Activated CD8-positive, alpha-beta memory T cell treated with anti-CD3 and anti-CD28 coated beads, Interleukin-2, amount 50 U/mL, for 4 hours (primary cell): ENCODE measurements at places on chromosomes 2 and 18.

DNA sequence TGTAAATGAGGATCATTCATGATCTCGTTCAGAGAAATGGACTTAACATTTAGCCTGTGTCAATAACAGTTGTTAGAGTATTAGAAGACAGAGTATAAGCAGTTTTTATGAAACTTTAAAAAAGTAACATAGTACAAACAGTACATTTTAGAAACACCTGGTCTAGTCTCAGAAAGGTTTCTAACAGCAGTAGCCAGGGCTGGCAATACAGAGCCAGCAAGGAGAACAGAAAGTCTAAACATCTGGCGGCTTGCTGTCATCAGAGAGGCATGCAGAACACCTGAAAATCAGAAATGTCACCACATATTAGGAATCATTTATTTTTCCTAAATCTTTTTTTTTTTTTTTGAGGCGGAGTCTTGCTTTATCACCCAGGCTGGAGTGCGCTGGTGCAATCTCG lies 50.1 kb downstream of the RPL31 start:
- DNase-seq = no peak

- peak; percentile 98 for DNase-seq
Measured at GRCh38 chr2:38750891-38751595, at the start of gene SRSF7. Gene SRSF7 (minus strand): TSS chr2:38751361. CDS start chr2:38751256, 105 bp downstream.

DNA sequence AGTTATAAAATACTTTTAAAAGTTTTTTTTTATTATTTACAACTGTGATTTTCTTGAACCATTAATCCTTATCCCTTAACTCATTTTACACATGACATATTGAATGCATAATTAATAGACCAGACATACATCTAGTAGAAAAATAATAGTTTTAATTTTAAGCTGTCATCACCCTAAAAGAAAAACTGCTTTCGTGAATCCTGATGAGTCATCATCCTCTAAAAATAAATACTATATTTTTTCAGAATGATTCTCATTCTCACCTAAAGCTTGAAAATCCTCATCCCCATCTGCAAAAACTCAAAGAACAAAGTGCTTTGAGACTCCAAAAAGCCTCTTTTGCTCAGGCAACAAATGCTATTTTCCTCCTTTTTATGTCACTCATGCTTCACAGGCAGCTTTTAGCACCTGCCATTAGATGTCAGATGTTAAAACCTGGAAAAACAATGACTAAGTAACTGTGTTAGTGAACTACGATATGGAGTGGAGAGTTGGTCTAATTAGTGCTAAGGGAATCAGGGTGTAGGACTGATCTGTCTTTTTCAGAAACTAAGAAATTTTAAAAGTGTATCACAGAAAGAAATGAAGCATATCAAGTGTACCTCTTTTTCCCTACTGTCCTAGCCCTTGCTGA lies 297.6 kb downstream of the TMX3 start:
- no peak for DNase-seq

DNA sequence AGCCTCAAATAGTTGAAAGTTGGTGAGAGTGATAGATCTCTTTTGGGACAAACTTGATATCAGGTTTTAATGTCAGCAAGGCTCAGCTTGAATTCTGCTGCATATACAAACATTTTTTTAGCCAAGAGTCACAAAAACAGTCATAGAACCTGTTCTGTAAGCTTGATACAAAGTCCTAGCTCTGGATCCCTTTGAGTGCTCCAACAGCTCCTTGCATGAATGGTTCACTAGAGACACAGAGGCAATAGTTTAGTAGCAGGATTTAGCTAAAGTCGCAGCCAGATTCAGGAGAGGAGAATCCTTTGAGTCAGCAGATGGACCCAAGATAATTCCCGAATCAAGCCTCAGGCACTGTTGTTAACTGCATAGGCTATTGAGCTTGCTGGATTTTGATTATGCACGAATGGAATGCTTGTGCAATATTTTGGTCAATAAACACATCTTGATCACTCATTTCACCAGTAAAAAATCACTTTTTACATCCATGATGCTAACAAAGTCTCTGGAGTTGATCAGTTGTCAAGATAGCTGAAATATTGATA lies 148.6 kb downstream of the KLHL14 start:
- no peak for DNase-seq

DNA sequence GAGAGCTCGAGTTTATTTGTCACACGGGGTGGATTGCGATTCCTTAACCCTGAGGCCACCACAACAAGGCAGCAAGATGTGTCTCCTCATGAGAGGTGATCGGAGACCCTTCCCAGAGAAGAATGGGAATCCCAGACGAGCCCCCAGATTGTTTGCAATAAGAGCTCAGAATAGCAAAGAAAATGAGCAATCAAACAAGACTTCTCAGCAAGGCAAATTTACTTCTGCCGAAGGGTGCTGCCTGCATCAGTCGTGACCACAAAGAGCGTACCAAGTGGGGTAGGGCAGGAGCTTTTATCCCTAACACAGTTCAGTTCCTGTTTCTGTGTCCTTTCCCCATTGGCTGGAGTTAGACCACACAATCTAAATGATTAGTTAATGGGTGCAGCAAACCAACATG lies 237.5 kb upstream of the SYT4 start:
- DNase-seq = no peak

- no peak for DNase-seq
Measured at GRCh38 chr2:134420920-134421319, 167.0 kb downstream of the MGAT5 start.

DNA sequence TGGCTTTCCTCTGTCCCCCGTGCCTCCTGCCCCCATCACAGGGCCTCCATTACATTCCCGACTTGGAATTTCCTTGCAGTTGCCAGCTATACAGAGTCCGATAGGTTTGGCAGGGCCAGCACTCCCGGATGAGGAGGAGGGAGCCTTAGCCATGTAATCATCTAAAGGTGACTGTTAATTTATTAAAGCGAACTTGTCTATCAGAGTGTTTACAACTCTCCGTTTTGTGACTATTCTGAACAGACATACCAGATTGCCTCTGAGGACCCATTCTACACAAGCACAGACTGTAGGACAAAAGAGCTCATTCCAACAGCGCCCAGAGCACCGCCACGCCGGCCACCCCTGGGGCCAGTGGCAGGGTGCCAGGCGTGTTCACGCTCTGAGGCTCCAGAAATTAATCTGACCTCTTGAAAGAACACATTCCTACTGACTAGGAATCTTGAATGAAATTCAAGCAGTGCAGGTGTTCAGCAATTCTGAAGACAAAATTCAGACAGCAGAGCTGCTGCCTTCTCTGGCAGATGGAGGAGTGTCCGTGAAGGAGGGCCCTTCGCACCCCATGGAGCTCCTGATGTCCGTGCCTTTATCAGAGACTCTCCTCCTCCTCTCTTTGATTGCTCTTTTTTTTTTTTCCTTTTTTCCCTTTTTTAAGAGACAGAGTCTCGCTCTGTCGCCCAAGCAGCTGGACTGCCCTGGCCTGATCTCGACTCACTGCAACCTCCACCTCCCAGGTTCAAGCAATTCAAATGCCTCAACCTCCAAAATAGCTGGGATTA lies 58.1 kb upstream of the RALBP1 start:
- no peak for DNase-seq

DNA sequence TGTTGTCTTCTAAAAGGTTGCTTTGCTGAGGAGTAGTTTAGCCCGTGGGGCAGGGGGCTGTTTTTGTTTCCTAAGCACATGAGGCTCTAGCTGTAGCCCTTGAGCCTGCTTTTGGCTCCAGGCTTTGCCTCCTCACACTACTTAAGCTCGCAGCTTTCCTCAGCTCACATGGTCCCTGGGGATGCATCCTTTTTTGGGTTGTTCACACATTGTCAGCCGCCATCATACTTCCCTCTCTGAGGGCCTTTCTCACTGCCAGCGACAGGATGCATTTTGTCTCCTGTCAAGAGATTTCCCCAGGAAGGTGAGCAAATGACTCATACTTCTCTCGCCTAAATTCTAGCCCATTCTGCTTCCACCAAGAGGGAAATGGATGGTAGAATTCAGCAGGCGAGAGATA lies 279.5 kb upstream of the PKDCC start:
- DNase-seq = no peak

DNA sequence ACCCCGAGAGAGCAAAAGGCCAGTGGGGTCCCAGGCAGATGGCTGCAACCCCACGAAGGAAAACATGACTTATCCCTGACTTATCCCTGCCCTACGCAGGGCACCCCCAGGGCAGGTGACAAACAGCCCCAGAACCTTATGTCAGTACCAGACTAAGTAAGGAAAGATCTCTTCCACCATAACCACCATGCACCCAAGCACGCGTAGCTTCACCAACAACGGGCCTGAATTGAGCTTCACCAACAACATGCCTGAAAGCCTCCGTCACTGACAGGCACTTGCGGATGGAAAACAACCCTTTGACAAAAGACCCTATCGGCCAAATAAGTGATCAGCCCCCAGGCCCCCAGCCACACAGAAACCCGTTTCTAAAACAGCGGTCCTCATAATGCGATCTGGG lies 34.1 kb downstream of the HDAC4 start:
- DNase-seq = no peak

- DNase-seq = no peak
Measured at GRCh38 chr2:149579972-149580882, 7.3 kb downstream of the MMADHC start.

- no peak for DNase-seq
Measured at GRCh38 chr2:18855027-18855426, 265.7 kb upstream of the NT5C1B start.

DNA sequence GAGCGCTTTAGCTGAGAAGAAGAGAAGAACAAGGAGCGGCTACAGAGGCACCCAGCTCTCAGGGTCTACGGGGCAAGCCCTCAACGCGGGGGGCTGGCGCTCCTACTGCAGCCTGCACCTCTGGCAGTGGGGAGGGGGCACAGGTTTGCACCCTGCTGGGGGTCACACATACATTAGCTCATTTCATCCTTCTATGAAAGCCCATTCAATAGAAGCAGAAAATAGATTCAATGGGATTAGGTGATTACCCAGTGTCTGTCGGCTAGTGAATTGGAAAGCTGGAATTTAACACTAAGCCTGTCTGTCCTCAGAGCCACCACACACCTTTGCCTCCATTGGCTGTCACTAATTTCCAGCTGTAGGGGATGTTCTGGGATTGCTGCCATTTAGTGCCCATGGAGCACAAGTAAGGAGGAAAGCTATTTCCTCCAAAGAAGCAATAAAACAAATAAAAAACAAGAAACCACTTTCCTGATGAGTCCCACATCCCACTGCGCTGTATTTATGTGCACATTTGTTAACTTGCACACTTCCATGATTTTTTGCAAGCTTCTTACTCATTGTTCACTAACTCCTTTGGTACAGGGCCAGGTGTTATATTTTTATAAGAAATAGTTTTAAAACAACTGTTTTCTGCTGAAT lies 319.6 kb upstream of the REV1 start:
- no peak for DNase-seq

DNA sequence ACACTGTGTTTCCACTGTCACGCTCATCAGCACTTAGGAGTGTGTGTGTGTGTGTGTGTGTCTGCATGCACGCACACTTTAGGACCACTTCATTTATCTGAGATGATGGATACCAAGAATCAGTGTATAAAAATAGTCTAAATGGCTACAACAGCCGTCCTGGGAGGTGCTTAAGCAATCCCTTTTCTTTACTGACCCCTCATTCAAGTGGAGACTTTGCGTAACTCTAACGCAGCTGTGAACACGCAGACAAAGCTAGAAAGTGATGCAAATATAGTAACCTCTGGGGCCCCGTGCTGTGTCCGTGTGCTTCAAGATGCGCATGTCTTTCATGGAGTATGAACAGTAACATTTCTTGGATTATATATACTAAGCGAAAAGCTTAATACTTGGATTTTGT lies 40.4 kb upstream of the RBM44 start:
- no peak for DNase-seq

- DNase-seq = no peak
Measured at GRCh38 chr2:215598376-215598975, 162.6 kb upstream of the FN1 start.

- no peak for DNase-seq
Measured at GRCh38 chr2:172294983-172295382, 132.4 kb upstream of the ITGA6 start.

DNA sequence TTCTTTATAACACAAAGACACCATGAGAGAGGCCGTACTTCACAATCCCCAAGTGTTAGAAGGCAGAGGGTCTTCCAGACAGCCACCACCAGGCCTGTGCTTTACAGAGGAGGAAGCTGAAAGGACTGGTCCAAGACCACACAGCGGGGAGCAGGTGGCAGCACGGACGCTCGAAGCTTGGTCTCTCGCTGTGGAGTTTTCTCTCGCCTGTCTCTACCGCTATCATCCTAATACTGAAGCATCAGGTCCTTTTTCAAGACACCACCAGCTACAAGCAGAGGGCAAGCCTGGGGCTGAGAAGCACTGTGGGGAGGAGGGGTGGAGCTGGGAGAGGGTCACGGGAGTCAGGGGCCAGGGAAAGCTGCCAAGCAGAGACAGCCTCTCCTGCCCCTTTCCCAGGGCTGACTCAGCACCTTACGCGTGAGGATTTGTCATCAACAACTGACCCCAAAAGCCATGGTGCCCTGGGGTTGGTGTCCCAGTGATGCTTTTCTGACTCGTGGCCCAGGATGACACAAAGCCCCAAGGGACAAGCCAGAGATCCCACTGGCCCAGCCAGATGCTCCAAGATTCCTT lies 31.9 kb upstream of the FOSL2 start:
- no peak for DNase-seq

DNA sequence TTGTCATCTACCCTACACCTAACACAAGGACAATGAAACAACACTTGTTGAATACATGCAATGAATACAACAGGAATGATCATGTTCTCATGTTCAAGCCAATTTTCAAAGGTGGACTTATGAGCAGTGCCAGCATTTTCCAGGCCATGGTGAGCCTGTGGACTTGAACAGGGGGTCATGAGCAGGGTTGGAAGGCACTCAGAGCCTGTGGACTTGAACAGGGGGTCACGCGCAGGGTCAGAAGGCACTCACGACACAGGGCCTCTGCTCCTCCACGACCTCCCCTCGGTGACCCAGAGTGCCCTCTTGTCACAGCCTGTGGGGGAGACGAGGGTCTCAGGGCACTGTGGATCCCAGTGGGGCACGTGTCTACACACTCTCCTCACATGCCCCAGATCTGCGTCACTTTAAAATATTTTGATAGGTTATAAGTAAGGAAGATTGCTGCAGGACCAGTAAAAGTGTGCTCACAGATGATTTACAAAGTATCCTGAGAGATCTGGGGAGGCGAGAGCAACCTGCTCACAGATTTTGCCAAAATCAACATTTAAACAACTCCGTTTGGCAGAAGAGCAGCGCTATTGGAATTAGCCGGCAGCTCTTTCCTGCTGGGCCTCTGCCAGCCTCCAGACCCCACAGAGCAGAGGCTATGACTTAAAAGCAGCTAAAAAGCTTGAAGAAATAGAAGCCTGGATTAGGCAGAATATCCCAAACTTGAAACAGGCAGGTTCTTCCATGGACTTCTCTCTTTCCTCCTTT lies 121.9 kb downstream of the TMEM18 start:
- no peak for DNase-seq

- DNase-seq = no peak
Measured at GRCh38 chr2:235378246-235378645, 115.6 kb upstream of the AGAP1 start.
